Ureter (tissue), 1 donor: ENCODE measurements at places on chromosomes 7 and 10. TPM values are rescaled to one million over a fixed set of nuclear protein-coding genes. Genes with fewer than 3 reads are reported as not detected.

- no peak for DNase-seq
These were observed 25.6 kb downstream of the NRCAM start for GRCh38 chr7:108430664-108431063.

GRCh38 chr10:128932071-128932820, 534.8 kb upstream of the MGMT start:
- DNase-seq, result no peak

DNA sequence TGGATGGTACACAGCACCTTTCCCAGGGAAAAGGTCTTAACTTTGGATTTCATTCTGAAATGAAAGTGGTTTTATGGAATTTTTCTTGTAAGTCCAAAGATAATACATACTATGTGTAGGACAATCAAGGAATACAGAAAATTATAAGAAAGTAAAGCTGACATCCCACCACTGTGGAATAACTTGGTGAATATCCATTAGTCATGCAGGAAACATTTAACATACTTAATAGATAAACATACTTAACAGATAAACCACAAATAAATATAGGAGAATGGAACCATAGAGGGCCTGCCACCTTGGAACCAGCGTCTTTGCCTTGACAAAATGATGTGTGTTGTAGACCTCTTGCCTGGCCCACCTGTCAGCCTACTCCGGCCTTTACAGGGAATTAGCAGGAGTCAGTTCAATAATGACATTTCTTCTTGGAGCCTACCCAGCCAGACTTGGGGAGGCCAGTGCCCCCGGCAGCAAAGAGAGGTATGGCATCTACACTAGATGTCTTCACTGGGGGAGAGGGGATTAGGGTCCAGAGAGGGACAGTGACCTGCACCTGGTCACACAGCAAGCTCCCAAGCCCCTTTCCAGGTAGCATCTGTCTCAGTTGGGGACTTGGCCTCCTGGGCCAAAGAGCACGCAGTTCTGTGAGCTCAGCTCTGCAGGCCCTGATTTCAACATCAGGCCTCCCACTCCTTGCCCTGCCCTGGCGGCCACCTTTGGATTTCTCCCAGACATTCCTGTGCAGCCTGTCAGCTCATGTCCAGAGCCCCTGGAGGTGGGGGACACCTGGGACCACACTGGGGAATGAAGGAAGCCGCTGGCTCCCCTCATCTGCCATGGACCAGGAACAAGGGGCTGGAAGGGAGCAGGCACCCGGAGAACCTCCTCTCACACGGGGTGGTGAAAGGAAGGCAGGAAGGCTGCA, 112.6 kb upstream of the PPIF start:
- DNase-seq, result no peak

The PDE6C gene
- total RNA-seq, result not detected

DNA sequence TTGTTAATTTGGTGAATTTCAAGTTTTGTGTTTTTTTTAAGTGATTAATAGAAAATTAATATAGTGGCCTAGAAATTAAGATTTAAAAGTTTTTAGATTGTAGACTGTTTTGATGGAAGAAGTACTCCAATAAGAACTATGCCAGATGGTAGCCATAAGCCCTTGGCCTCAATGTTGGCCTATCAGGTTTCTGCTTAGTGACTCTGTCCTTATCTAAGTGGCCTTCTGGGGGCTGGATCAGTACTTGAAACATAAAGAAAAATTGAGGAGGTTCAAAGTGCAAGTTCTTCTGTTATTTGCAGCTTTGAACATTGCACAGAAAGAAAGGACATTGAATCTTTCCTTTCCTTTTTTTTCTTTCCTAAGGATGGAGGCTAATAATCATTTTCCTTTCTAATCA, 9.9 kb downstream of the CCDC126 start:
- no peak for DNase-seq

DNA sequence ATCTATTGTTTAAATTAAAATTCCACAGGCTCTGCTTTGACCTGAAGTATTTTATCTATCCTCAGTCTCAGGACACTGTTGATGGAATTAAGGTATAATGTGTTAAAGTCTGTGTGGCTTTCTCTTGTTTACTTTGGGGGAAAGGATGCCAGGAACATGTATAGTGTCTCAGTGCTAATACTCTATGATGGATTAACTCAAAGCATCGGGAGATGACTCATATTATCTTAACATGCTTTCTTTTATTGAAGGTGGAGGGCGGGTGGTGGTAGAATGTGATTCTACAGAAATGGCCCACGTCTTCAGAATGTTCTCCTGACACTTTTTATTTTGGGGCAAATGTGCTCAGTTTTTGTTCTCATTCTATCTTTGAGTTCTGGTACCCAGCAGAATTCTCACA, 189.0 kb downstream of the ANKRD30A start:
- no peak for DNase-seq

- DNase-seq, result no peak
These were observed 189.0 kb downstream of the COBL start for GRCh38 chr7:51127618-51127904.

The MEIG1 gene
- 1.1 TPM for total RNA-seq

- no peak for DNase-seq
These were observed 23.4 kb upstream of the ZC3HAV1 start for GRCh38 chr7:139132887-139133286.

GRCh38 chr10:128210215-128211063, 84.2 kb upstream of the MKI67 start:
- DNase-seq, result peak; percentile 63

DNA sequence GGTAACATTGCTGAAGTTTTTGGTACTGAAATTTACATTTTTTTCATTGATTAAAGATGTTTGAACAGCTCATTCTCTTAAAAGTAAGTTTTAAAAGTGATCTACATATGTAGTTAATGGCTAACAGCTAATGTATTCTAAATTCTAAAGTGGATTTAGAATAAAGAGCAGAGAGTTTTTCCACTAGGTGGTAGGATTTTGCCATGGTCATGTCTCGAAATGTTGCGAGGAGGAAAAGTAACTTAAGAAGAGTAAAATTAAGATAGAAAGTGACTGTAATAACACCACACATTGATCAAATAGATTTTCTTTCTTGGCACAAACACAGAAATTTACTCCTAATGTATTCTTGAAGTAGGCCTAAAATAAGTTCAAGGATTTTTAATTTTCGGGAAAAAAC, 19.8 kb downstream of the LSMEM1 start:
- DNase-seq, result no peak

The TIAL1 gene
- 116 TPM for total RNA-seq

DNA sequence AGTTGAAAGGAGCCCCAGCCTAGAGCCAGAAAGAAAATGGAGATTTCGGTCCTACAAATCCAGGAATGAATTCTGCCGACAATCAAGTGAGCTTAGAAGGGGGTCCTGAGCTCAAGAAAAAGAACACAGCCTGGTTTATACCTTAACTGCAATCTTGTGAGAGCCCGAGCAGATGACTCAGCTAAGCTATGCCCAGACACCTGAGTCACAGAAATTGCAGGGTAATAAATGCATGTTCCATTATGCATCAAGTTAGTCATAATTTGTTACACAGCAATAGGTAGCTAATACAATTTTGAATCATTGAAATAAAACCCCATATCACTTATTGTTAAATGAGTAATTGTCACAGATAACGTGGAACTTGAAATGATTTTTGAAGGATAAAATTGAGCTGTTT, 111.8 kb upstream of the FOXP2 start:
- no peak for DNase-seq

DNA sequence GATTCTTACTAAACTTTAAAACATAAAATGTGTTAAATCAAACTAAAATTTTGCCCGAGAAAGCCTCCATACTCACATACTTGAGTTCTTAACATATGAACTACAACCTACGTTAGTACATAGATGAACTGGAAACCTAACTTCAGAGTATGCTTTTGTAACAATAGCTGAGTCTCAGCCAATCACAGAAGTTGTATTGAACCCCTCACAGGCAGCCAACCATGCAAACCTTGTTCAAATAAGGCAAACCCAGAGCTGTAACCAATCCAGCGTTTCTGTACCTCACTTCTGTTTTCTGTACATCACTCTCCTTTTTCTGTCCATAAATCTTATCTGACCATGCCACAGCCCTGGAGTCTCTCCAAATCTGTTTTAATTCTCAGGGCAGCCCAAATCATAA, 157.3 kb upstream of the COL1A2 start:
- DNase-seq, result no peak

DNA sequence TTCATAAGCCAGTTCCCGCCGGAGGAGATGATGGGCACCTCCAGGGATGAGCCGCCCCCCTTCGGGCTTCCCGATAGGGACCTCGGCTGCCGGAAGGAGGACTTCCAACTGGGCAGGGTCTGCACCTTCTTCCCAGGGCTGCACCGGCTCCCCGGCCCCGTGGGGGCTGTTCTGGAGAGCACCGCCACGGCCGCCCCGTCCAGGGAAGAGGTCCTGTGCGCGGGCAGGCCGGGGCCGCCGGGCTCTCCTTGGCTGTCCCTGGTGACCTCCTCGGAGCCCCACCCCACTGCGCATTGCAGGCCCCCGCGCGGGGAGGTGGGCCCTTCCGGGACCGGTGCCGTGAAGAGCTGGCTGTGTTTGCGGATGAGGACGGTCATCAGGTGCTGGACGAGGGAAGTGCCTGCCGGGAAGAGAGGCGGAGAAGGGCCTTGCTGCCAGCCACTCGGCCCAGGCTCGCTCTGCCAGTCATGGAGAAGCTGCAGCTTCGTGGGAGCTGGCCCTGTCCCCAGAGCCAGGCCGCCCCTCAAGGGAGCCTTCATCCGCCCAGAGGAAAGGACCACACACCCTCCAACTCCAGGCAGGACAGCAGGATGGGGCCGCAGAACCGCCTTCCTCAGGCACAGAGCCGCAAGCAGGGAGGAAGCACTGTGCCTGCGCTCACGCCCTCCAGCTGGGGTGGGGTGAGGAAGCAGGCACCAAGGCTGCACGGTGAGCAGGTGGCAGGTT, 144.4 kb downstream of the MAPK8 start:
- DNase-seq, result no peak

DNA sequence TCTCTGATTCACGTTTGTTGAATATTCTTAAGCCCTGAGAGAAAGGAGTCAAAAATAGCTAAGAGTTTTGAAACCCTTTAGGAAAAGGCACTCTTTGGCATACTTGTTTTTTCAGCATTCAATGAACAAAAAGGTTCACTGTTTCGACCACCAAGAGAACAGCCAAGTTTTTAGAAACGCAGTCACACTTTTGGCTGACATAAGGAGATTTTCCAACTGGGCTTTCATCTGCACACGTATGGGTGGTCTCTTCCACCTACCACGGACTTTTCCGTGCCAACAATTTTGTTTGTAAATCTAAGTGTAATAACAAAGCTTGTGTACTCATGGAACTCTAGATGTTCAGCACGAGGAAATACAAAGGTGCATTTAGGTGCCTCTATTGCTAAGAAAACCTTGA, 270.3 kb downstream of the WDR11 start:
- DNase-seq, result no peak

DNA sequence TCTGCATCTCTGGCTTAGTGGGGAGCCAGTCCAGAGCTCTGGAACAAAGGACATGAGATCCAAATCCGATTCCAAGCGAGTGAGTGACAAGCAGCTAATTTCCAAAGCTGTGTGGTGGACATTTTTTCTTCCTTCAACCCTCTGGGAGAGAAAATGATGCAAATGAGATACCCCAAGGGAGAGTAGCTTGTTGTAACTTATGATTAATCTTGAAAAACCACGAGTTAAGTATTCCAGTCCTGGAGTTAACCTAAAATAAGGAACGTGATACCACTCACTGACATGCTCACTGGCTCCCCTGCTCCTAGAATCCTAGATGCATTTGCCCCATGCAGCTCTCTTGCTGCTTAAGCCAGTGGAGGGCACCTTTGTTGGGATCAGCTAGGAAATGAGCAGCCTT, 116.0 kb upstream of the HABP2 start:
- DNase-seq, result no peak

The RSPH10B gene
- total RNA-seq, result 0.44 TPM

The HKDC1 gene
- 0.10 TPM for total RNA-seq

GRCh38 chr7:123492485-123492884, 41.9 kb downstream of the IQUB start:
- DNase-seq, result no peak

- DNase-seq, result no peak
These were observed 64.6 kb upstream of the ELN start for GRCh38 chr7:73963252-73963822.

DNA sequence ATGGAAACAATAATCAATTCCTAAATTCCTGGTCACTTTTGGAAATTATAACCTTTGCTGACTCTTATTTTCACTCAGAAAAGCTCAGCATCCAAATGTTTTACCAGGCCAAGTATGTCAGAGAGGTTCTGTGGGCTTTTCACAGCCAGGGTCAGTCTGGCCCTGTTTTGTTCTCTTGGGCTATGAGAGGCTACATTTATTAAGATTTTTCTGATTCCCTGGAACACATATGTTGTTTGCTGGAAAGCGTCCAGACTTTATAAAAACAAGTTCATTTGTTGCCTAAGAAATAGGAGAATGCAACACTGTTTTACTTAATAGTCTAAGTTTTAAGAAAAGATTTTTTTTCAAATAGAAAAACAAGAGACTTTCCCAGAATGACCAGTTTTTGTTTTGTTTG, 238.4 kb upstream of the PLXDC2 start:
- no peak for DNase-seq

- no peak for DNase-seq
These were observed 52.1 kb downstream of the ST7 start for GRCh38 chr7:117005449-117005848.

GRCh38 chr7:100865372-100865911, 1.7 kb upstream of the TRIP6 start:
- peak; percentile 78 for DNase-seq

The GRIFIN gene
- total RNA-seq, result not detected

The SVOPL gene
- 2.1 TPM for total RNA-seq

The NKX6-2 gene
- total RNA-seq, result not detected

DNA sequence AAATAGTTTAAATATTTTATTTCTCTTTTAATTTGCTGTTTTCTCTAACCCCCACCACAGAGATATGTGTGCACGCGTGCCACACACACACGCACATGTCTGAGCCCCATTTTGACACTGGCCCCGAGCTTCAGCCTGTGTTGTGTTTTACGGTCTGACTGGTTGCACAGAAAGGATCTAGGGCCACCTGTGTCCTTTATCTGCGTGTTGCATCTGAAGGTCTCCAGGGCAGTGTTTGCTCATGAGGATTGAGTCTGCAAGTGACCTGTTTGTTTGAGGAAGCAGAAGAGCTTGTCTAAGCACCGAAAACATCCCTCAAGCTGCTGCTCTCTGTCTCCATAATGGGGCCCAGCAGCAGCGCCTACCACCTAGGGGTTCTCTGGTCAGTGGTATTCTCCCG, 266.4 kb upstream of the LYZL1 start:
- DNase-seq, result no peak

GRCh38 chr7:33578881-33579672, 326.3 kb upstream of the BMPER start:
- DNase-seq, result no peak

The PNLIP gene
- not detected for total RNA-seq

The FZD1 gene
- 20.7 TPM for total RNA-seq

GRCh38 chr7:143289421-143289820, 1.3 kb downstream of the CASP2 start:
- no peak for DNase-seq

The CCL26 gene
- total RNA-seq, result 1.1 TPM

- DNase-seq, result no peak
These were observed 634.7 kb downstream of the KCNMA1 start for GRCh38 chr10:77002872-77003271.

- DNase-seq, result no peak
These were observed 352.2 kb downstream of the TFEC start for GRCh38 chr7:115678086-115678982.

The ZNF467 gene
- total RNA-seq, result 9.7 TPM

The SPDYE6 gene
- total RNA-seq, result not detected
